Lung microvascular endothelial cell (primary cell): ENCODE measurements at places on chromosomes 13 and 19.

DNA sequence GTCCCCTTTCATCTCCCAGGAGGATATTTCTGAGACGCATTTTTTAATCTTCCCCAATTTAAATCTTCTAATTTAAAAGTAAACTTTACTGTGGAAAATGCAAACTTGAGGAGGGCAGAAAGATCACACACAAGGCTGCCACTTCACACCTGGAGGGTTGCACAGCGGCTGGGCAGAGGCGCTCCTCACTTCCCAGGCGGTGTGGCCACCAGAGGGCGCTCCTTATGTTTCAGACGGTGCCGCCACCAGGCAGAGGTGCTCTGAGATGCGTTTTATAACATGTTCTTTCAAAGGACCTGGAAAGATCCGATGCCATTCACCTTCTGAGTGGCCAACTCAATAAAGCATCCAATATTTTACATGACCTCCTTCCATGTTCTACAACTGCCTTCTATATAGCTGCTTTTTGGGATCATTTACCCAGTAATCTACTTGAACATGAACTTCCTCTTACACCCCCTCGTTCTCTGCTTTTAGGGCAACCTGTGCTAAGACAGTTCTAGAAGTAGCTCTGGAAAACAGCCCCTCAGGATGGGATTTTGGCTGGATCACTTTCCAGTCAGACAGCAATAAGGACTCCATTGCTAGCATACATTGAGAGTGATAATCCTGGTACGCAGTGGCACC is 14.8 kb upstream of the MTUS2 start:
- peak; percentile 16 for DNase-seq

GRCh38 chr19:38184815-38185214 is 39.2 kb downstream of the DPF1 start:
- no peak for DNase-seq

DNA sequence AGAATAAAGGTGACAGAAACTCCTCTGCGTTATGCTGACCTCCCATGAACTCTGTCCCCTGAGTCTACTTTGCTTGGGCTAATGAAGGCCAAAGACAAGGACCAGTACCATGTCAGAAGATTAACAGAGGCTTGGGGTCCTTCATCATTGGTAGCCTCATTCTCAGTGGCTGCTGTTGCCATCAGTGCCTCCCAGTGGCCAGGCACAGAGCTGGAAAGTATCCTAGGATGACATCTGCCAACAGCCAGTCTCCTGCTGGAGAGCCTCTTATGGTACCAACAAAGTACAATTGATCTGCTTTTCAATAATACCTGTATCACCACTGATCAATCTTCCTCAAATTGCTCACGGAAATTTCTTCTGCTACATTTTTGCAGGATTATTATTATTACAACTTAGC is 281.6 kb downstream of the DNAJC15 start:
- no peak for DNase-seq

DNA sequence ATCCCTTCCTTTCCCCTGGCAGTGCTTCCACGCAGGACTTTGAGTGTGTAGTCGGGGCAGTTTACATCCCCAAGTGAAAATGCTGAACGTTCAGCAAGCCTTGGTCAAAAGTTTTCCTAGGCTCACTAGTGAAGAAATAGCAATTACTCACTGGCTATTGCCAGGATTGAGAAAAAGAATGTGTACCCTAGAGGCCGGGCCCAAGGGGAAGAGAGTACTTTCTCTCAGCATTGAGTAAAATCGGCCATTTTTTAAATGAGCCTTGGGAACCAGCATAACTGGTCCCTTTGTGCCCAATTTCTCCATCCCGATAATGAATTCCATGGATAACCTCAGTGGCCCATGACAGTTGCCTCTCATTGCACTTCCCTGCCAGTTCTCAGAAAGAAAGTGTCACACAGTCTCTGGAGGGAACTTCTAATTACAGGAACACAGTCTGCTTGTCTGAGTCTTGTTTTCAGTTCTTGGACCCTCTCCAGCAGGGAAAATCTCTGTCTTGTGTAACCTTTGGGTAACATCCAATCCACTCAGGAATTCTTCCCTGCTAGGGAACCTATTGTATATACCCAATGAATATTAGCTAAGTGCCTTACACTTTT is 7.3 kb upstream of the OR7D2 start:
- no peak for DNase-seq

- no peak for DNase-seq
Observed at GRCh38 chr19:34493038-34493648, 11.6 kb downstream of the WTIP start.

DNA sequence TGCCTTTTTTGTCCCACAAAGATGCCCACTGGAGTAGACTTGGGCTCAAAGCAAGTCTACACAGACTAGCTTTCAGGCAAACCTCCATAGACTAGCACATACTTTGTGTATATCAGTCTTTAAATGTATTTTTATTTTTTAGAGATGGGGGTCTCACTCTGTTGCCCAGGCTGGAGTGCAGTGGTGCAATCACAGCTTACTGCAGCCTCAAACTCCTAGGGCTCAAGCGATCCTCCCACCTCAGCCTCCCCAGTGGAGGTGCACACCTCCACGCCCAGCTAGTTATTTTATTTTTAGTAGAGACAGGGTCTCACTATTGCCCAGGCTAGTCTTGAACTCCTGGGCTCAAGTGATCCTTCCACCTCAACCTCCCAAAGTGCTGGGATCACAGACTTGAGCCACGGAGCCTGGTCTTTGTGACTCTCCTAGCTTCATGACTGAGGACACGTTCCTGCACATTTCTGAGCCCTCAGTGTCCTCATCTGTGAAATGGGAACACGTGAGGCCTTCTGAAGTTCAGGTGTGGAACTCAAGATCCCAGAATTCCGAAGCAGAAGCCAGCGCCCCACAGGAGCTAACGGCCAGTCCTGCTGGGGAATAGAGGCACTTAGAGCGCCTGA is 5.1 kb upstream of the TPM4 start:
- no peak for DNase-seq

DNA sequence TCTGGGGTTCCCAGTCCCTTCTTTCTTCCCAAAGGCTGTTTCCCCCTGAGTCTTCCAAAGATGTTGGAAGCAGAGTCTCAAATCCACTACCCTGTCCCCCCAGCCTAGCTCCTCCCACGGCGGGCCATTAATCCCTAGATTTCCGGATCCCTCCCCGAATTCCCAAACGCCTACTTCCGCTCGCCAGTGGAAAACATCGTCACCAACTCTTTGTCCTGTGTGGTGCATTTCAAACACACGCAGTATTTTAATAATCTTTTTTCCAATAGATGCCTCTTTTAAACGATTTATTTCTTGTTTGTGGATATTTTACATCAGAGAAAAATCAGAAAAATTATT is 610 bp downstream of the ZNF791 start:
- peak; percentile 94 for DNase-seq

- no peak for DNase-seq
Observed at GRCh38 chr13:77737583-77738200, 40.2 kb downstream of the SLAIN1 start.

DNA sequence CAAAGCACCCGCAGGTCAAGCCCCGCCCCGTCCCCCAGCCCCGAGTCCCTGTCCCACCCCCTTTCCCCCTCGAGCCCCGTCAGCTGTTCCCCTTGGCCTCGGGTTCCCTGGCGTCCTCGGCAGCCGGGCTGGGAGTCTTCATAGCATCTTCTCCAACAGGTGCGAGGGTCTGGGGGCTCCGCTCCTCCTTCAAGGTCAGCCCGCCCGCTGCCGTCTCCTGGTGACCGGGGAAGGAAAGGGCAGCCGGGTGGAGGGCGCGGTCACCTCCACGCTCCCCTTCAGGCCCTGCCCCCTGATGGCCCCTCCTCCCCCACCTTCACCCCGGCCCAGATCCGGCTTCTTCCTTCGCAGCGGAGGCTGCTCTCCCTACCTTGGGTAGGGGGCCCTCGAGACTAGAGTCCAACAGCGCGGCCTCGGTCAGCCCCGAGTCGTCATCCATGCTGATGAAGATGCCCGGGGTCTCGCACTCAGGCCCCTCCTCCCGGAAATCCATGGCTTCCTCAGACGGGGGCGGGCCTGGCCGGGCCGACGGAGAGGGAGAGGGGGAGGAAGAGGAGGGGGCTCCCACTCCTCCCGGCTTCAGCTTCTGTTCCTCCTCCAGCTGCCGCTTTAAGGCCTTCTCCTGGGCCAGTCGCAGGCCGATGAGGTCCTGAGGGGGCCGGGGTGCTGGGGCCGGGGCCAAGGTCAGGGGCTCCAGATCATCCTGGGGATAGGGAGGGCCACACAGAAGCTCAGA is 541 bp upstream of the RSPH6A start:
- no peak for DNase-seq

- DNase-seq: no peak
Observed at GRCh38 chr13:23140492-23140891, 40.3 kb upstream of the SGCG start.
